Foreskin keratinocyte (primary cell): ENCODE measurements at places on chromosomes 5 and 9. TPM values are rescaled to one million over a fixed set of nuclear protein-coding genes. Genes with fewer than 3 reads are reported as not detected.

DNA sequence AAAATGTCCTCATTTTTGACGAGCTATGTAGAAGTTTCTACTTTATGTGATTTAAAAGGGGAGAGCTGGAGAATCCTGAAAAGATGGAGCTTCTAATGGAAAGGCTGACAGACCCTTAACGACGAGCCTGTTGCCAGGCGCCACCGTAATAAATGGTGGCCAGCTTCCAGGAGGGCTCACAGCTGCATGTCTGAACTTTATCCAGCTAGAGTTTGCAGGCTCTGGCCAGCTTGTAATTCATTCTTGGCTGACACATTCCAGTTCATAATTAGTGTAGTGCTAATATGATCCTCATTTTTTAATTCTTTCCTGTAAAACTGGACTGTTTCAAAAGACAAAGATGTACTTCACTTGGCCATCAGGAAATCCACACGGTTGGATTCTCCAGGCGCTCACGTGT is 246.7 kb downstream of the GAS1 start:
- no peak for DNase-seq

GRCh38 chr9:136997830-136998234 is 1.5 kb upstream of the CLIC3 start:
- no peak for DNase-seq

- DNase-seq = no peak
Observed at GRCh38 chr5:141871870-141872269, 6.3 kb downstream of the PCDH1 start.

GRCh38 chr9:132632413-132633129 is 37.2 kb downstream of the DDX31 start:
- no peak for DNase-seq

The CCIN gene
- 0.12 TPM in 1 of 2 replicates, not detected in the other for polyA plus RNA-seq

The CCDC192 gene
- not detected in 2 replicates for polyA plus RNA-seq
